Natural killer cell treated with Interleukin-12 subunit alpha and Interleukin-12 subunit beta and Interleukin-15 and Interleukin-18, amount 100 ng/mL, for 72 hours (primary cell): ENCODE measurements at places on chromosomes 6 and 20.

DNA sequence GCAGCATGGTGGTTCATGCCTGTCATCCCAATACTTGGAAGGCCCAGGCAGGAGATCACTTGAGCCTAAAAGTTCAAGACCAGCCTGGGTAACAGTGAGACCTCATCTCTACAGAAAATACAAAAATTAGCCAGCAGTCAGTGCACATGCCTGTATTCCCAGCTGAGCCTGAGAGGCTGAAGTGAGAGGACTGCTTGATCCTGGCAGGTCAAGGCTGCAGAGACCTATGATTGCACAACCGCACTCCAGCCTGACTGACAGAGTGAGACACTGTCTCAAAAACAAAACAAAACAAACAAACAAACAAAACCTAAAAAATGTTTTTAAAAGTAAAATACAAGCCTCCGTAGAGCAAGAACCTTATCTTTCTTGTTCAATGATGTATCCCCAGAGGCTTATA is 6.0 kb downstream of the CEP85L start:
- DNase-seq: no peak

GRCh38 chr6:39063526-39063925 is 14.9 kb downstream of the GLP1R start:
- DNase-seq: no peak

DNA sequence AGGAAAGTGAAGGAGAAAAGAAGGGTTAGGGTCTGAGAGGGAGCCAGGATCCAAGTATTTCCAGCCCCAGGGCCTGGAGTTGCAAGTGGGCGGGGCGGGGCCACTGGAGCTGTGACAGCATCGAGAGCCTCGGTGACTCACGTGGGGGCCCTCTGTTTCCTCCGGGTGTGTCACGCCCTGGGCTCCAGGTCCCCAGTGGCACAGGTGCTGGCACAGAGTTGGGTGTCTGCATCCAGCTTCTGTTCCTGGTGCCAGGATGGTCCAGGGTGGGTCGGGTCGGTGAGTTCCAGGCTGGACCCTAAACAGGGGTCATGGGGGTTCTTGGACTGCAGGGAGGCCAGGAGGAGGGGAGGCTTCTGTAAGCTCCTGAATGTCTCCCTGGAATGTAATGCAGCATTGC is 16.7 kb downstream of the RAET1L start:
- DNase-seq: no peak

DNA sequence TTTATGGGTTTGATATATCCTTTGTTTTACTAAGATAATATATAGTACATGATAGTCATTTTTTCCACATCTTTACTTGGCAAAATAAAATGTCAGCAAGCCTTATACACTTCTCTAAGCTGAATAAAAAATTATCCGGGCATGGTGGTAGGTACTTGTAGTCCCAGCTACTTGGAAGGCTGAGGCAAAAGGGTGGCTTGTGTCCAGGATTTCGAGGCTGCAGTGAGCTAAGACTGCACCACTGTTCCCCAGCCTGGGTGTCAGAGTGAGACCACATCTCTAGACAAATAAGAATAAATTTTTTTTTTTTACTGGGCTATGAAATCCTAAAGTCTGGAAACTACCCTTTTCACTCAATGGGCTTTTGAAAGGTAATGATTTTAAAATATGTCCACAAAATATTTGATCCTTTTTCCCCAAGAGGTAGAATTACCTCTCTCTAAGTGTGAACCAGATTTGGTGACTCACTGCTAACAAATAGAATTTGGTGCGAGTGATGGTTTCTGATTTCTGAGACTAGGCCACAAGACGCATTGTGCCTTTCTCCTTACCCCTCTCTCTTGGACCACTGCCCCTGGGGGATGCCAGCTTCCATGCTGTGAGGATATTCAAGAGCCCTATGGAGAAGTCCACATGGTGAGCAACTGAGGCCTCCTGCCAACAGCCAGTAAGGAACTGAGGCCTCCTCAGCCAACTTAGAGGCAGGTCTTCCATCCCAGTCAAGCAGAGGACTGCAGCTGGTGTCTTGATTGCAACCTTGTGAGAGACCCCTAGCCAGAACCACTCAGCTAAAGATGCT is 84.2 kb upstream of the ZNFX1 start:
- no peak for DNase-seq

DNA sequence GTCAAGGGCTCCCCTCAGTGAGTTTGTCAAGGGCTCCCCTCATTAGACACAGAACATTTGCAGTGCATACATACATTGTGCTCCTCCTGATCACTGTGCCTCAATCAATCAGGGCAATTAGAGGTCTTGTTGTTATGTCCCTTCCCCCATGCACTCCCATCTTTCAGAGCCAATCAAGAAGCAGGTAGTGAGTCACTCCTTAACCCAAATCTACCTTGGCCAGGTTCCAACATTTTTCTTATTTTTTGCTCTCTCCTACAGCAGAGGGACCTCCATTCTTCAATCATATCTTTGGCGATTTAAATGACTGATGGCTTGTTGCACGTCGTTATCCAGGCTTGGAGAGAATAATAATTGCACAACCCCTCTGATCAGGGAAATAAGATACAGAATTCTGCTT is 409.9 kb upstream of the SPTLC3 start:
- no peak for DNase-seq

DNA sequence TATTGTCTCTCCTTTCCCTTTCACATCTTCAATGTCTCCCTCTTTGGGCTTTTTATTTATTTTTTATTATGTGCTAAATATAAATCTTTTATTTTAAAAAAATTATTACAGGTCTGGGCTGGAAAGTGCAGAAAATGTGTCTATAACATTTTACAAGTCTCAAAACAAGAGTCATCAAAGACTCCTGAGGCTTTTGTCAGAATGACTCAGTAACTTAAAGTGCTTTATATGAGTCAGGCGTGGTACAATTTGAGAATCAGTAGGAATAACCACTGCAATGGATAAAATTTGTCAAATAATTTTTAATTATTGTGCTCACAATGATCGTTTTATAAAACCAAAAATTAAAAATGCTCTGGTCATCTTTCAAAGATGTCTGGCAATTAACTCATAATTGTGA is 193.9 kb downstream of the MMUT start:
- no peak for DNase-seq

GRCh38 chr6:22361576-22361975 is 64.7 kb upstream of the PRL start:
- no peak for DNase-seq

GRCh38 chr6:46510651-46511050 is 19.4 kb upstream of the RCAN2 start:
- no peak for DNase-seq

DNA sequence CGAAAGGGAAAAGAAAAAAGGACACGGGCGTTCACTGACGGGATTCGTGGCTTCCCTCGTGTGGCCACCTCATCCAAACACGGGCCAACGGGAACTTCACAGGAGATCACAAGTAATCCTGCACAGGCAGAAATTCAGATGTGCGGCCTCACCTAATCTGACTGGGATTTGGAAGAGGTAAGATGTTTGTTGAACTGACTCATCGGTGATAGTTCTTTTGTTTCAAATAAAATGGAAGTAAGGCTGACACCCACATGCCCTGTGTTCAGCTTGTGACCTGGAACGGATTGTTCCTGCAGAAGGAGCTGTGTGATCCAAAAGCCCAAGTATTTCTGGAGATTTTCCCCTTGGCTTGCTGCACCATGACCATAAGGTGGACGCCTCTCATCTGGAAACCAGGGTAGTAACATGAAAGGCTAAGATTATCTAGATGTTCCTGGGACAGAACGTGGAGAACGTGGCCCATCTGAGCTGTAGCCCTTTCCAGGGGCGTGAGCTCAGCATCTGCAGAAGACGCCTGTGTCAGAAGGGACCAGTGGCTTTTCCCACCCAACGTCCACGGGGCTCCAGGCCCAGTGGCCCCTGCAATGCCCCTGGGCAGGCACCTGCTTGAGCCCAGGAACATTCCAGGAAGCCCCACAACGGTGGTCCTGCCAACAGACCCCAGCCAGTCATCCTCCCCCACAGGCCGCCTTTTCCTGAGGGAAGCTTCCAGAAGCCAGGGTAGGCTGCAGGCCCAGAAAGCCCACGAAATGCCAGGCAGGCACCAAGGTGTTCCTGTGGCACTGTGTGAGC is 39.7 kb downstream of the DLL1 start:
- peak; percentile 56 for DNase-seq

GRCh38 chr6:113476937-113477839 is 380.0 kb upstream of the MARCKS start:
- DNase-seq: no peak

- DNase-seq: no peak
These were observed 342.7 kb downstream of the PRL start for GRCh38 chr6:21953831-21954801.

- no peak for DNase-seq
These were observed 1.6 kb upstream of the PTGIS start for GRCh38 chr20:49569411-49570115.

- DNase-seq: no peak
These were observed 322.2 kb downstream of the ZFAND3 start for GRCh38 chr6:38141716-38142115.

- peak; percentile 78 for DNase-seq
These were observed 424 bp upstream of the KIF13A start for GRCh38 chr6:17987697-17988421.

- DNase-seq: no peak
These were observed 11.8 kb downstream of the LOC128125822 start for GRCh38 chr6:63584125-63584514.

DNA sequence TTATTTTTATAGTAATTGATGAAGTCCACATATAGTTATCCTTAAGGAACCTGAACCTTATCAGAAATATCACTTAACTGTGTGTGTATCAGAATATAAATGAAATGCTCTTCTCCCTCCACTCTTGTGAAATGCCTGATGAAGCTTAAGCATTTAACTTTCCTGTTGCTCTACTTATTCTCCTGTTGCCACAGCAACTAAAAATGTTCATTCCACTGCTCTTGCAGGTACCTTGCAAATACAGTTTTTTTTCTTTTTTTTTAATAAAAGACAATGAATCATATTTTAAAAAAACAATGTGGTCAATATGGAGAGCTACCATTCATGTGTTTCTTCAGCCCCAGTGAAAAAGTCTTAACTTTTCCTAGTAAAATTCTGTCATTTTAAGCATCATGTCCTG is 210.3 kb downstream of the RFPL4B start:
- DNase-seq: no peak

DNA sequence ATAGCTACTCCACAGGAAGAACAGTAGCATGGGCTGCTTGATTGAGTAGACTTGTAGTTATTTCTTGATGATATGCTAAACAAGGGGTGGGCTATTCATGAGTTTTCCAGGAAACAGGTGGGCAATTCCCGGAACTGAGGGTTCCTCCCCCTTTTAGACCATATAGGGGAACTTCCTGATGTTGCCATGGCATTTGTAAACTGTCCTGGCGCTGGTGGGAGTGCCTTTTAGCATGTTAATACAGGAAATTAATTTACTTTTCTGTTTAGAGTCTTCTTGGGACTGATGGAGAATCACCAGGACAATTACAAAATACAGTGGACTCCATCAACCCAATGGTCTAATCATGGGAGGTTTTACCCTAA is 22.7 kb downstream of the CYP24A1 start:
- DNase-seq: no peak

DNA sequence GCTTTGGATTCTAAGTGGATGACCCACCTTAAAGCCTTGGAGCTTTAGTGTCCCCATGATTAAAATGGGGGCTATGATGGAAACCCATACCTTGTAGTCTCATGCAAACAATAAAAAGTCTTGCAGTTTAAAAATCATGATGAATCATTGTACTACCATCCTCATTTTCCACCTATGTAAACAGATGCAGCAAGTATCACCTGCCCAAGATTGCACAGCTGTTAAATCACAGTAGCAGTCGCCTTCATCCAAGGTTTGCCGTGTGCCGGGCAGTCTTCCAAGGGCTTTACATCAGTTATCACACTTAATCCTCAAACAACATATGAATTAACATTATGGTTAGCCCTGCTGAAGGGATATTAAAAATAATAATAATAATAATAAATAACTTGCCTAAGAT is 210.3 kb downstream of the FOXA2 start:
- DNase-seq: no peak

- no peak for DNase-seq
These were observed 66.2 kb downstream of the ABHD12 start for GRCh38 chr20:25324412-25324811.

- no peak for DNase-seq
These were observed 501.5 kb upstream of the FLRT3 start for GRCh38 chr20:14838663-14839628.

GRCh38 chr6:160871320-160871719 is 120.2 kb upstream of the MAP3K4 start:
- no peak for DNase-seq

- no peak for DNase-seq
These were observed 124.4 kb downstream of the TCP11 start for GRCh38 chr6:35016502-35017321.

DNA sequence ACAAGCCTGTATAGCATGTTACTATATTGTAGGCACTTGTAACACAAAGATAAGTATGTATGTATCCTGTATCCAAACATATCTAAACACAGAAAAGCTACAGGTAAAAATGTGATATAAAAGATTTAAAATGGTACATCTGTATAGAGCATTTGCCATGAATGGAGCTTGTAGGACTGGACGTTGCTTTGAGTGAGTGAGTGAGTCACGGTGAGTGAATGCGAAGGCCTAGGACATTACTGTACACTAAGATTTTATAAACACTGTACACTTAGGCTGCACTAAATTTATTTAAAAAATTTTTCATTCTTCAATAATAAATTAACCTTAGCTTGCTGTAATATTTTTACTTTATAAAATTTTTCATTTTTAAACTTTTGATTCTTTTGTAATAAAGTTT is 136.9 kb downstream of the NKAIN2 start:
- no peak for DNase-seq

DNA sequence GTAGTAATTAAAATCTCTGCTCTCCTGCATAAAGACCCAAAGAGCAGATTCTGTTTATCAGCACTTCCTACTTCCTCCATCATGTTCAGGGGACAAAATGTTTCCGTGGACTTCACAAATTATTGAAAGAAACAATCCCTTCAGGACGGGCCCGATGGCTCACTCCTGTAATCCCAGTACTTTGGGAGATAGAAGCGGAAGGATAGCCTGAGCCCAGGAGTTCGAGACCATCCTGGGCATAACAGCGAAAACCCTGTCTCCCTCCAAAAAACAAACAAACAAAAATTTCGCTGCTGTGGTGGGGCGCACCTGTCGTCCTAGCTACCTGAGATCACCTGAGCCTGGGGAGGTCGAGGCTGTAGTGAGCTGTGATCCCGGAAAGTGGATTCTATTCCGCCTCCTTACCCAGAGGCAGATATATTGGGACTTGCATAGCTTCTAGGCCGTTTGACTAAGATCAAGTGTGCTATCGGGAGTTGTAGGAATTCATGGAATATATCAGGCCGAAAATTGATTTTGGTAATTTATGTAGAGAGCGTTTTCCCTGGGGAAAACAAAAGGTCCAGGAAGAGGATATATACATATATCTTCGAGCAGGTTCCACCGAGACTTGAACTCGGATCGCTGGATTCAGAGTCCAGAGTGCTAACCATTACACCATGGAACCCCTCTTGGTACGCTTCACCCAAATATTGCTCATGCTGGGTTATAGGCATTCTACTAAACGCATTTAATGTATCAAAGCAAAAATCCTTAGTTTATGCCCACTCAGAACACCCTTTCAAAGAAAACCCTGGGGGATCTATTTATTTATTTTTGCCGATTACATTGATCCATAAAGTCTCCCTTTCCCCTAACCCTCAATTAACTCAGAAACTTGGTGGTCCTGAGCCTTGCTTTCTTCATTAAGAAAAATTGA is 74.5 kb upstream of the ZNF184 start:
- DNase-seq: no peak
